ENCODE measurements at places on chromosomes 16 and 17.

- DNase-seq: no peak
Observed at GRCh38 chr16:64638766-64639165, 483.1 kb downstream of the CDH11 start.

GRCh38 chr16:62597875-62598274 lies 561.6 kb upstream of the CDH8 start:
- DNase-seq: no peak

- DNase-seq: peak; percentile 55
Observed at GRCh38 chr16:21162661-21163151, 4.2 kb downstream of the LDAF1 start.

GRCh38 chr17:56083475-56083874 lies 69.8 kb upstream of the ANKFN1 start:
- no peak for DNase-seq

All from femur (tissue), 1 donor.